ENCODE measurements at places on chromosomes 4 and X.

- no peak for DNase-seq
Measured at GRCh38 chrX:154436983-154437752, at the start of gene GDI1. Gene GDI1 (plus strand): TSS chrX:154437154. CDS start chrX:154437255, 101 bp downstream.

DNA sequence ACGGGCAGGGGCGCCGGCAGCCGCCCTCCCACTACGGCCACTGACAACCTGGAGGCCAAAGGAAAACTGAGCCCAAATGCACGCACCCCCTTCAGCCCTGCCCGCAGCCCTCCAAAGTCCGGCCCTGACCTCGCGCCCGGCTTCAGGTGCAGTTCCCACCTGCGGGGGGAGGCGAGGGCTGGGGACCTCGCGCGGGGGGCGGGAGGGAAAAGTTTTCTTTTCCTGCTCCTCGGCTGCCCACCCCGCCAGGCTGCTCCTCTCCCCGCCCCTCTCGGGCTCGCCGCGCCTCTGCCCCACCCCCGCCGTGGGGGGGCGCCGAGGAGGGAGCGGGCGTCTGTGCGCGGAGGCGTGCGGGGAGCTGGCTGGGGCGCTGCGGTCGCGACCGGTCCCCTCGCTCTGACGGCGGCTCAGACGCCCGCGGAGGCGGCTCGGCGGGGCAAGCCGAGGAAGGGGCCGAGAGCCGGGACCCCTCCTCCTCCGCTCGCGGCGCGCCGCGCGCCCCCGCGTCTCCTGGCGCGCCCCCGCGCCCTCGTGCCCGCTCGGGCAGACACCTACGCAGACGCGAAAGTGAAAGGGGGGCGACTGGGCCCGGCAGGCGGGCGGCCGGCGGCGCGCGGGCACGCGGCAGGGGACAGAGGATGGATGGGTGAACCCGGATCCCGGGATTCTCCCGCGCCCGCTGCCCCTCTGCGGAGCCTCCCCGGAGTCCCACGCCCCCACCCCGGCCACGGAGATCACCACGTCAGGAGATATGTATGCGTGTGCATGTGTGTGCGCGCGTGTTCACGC, 3.1 kb upstream of the NR3C2 start:
- no peak for DNase-seq

- peak; percentile 55 for DNase-seq
Measured at GRCh38 chrX:39903343-39903742, 194.4 kb downstream of the BCOR start.

GRCh38 chr4:138449938-138450337, 207.8 kb upstream of the SLC7A11 start:
- no peak for DNase-seq

GRCh38 chrX:31436424-31436823, 364.6 kb upstream of the FTHL17 start:
- DNase-seq = no peak

GRCh38 chrX:133495464-133496391, 80.4 kb upstream of the GPC4 start:
- DNase-seq = peak; percentile 51

GRCh38 chr4:26786916-26787315, 73.7 kb upstream of the STIM2 start:
- no peak for DNase-seq

DNA sequence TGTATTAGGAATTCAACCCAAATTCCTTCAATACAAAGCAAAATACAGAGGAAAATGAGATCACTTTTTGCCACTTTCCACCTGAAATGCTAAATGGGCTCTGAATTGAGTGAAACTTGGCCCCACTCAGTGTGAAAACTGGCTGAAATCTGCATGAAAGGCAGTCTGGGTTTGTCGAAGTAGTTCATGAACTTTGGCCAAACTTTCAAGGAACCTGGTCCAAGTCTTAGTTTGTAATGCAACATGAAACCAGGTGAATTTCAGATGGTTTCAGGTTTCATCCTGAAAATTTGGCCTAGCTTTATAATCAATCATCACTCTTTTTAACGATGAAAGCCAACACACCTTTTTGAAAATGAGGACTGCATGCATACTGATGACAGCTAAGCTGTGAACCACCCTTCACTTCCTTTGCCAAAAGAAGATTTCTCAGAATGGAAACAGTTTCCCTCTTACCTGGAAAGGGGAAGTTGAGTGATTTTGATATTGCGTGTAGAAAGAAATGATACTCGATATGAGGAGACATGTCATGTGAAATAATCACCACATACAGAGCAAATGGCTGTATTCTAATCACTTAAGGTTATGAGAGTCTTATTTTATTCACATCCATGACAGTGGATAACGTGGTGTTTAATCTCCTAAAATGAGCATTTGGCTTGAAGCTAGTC, 209.9 kb upstream of the ETNPPL start:
- no peak for DNase-seq

DNA sequence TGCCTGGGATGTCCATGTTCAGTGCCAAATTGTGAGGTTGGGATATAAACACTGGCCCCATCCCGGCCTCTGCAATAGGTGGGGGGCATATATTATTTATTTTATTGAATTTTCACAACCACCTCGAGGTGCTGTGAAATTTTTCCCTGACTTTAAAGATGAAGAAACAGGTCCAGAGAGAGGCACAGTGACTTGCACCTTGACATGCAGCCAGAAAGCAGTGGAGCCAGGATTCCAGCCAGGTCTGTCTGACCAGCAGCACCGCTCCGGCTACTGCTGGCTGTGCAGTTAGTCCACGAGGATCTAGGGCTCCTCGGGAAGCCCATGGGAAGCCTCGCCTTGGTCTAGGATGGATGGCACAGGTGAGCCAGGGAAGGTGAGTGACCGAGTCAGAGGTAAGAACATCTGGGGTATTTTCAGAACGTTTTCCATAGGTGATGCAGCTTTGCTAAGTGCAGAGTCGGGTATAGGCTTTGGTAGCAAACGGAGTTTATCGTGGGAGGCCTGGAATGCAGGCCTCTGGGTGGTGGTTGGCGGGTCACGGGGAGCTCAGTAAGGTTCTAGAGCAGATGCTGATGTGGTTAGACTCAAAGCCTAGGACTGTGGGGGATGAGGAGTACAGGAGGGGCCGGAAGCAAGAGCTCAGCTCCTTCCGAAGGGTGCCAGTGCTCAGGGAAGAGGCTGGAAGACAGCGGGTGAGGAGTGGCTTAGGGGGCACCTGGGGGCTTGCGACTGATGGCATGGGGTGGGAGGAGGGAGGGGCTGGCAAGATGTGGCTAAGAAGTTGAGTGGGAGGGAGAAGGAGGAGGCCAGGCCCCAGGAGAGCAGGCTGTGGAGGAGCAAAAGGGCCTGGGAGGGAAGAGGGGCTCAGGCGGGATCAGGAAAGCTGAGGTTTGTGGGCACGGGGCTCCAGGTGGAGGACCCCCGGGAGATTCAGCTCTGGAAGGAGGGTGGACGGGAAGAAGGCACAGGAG, 107.7 kb upstream of the LRPAP1 start:
- no peak for DNase-seq

DNA sequence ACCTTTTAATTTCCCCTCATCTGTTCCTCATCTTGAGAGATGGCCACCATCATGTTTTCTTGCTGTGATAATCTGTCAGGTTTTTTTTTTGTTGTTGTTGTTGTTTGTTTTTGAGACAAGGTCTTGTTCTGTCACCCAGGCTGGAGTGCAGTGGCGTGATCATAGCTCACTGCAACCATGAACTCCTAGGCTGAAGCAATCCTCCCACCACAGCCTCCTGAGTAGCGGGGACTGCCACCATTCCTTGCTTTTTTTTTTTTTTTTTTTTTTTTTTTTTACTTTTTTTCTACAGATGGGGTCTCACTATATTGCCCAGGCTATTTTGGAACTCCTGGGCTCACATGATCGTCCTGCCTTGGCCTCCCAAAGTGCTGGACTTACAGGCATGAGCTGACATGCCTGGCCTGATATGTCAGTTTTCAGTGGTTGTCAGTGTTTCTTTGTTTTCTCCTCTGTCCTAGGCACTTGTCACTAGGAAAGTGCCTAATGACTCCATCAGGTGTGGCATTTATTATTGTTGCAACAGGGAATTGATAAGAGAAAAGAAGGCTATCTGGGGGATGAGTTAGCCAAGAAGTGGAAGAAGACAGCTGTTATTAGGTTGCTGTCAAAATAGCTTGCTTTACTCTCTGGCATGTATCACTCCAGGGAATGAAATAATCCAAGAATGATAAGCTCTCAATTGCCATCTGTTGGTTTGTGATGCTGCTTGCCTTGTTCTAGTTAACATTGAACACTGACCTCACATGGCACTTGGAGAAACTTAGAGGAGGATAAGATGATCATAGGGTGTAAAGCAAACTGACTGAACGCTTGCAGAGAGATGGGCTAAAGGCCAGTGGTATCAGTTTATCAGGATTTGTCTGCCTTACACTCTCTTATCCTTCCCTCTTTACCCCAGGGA, 41.7 kb downstream of the TMEM164 start:
- no peak for DNase-seq

DNA sequence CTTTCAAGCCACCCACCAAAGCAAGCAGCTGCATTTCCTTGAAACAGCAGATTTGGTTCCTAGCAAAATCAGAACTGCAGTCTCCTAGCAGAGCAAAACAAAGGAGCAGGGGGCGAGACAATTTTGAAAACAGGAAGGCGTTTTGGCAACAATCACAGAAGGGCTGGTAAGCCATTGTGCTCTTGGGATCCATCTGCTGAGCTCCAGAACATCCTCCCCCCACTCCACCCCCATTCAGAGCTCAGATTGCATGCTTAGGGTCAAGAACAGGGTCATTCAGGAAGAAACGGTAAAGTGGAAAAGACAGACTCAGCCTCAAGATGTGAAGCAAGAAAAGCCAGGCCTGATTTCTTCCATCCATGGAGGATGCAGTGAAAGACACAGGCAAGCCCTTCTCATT, 7.6 kb upstream of the PCDH19 start:
- no peak for DNase-seq

- no peak for DNase-seq
Measured at GRCh38 chr4:25386926-25387325, 9.9 kb downstream of the ANAPC4 start.

GRCh38 chrX:6225911-6226595, 2.6 kb downstream of the NLGN4X start:
- no peak for DNase-seq

- no peak for DNase-seq
Measured at GRCh38 chrX:13123857-13124345, 79.5 kb upstream of the FAM9C start.

- peak; percentile 46 for DNase-seq
Measured at GRCh38 chr4:94577136-94577535, 125.4 kb downstream of the PDLIM5 start.

DNA sequence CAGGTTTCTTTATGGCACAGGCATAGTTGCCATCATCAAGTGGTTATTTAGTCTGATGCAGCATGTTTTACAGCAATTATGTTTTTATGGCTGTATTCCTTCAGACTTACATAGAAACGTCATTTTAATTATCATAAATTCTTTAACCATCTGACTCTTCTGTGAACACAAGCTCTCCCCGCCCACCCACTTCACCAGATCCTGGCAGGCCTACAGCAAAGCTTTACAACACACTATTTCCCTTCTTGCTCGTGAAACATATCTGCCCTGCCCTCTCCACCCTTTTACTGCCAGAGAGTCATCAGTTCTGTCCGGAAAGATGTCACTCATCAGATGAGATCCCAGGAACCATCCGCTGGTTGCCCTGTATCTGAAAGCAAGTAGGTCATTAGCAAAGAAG, 120.5 kb downstream of the HS6ST2 start:
- peak; percentile 2 for DNase-seq

GRCh38 chrX:12441381-12442128, 303.3 kb downstream of the FRMPD4 start:
- DNase-seq = peak; percentile 33

GRCh38 chrX:2243913-2244460, 256.8 kb downstream of the DHRSX start:
- peak; percentile 41 for DNase-seq

GRCh38 chr4:146998157-146998556, 52.5 kb upstream of the TTC29 start:
- DNase-seq = no peak

DNA sequence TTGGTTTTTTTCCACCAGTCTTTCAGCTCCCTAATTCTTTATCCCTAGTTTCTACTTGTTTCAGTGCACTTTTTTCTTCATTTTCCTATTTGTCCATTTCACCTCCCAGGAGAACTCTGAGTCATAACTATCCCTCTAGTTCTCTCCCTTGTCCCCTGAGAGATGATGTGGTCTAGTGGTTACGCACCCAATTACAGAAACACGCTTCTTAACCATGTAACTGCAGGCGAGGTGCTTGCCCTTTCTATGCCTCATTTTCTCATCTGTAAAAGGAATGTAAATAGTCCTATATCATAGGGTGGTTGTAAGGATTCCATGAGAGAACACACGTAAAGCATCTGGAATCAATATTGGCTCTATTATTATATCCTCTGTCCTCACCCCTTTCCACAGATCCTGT, 8.8 kb upstream of the GRPR start:
- peak; percentile 19 for DNase-seq

DNA sequence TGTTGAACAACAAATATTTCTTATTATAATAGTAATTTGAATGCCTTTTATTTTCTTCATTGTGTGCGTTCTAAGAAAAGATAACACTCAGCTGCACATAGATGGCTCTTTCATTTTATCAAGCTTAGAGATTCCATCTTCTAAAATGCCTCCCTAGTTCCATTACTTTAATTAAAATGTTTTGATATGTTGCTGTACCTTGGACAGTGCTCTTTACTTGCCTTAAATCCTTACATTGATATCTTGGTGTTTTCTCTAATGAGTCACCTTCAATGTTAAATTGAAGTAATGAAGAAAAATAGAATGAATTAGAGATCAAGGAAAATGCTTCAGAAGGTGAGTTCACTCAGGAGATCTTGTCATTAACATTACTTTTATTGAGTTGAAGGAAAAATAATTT, 1672.4 kb upstream of the AGA start:
- no peak for DNase-seq

DNA sequence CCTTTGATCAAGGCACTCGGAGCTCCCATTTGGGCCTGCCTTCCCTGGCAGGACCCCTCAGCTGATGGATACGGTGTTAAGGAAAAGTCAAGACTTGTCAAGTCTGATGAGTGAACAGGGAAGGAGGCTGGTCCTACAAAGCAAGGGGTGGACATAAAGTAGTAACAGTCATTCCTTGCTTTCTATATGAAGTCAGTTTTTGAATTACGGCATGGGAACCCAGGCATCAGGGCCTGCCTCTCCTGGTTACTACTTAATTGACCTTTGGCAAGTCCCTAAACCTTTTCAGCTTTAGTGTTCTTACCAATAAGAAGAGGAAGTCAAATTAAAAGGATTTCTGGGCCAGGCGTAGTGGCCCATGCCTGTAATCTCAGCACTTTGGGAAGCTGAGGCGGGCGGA, 7.0 kb downstream of the CHST7 start:
- DNase-seq = no peak

GRCh38 chr4:20857081-20857480, 156.8 kb downstream of the PACRGL start:
- DNase-seq = no peak

DNA sequence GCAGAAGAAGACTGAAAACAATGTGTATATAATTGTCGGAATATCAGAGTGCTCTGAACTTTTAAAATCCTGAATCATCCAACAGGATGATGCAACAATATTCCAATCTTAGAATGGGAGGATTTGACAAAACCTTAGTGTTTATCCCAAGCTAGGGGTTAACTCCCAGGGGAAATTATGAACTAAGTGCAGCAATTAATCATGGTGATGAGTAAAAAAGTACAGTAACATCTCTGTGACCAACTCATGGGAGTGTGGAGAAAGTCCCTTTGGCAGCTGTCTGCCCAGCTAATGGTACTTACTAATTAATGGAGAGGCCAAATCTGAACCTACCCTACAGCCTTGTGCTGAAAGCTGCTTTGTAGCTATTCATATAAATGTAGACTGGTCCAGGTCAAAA, 257.6 kb upstream of the DDX53 start:
- no peak for DNase-seq
